Adrenal gland (tissue), 19 donors: ENCODE measurements at places on chromosomes 5 and 9. TPM values are rescaled to one million over a fixed set of nuclear protein-coding genes. Genes with fewer than 3 reads are reported as not detected.

OLFM1 gene
- 34.4 TPM for polyA plus RNA-seq

TGFBR1 gene
- polyA plus RNA-seq: 8.5 TPM

CATSPER3 gene
- 0.71 TPM for polyA plus RNA-seq

PFN3 gene
- not detected for polyA plus RNA-seq

FABP6 gene
- polyA plus RNA-seq: 12.6 TPM

ANKRD20A1 gene
- polyA plus RNA-seq: 0.09 TPM

AIF1L gene
- 8.5 TPM for polyA plus RNA-seq

PDZD2 gene
- 2.2 TPM for polyA plus RNA-seq

DDX4 gene
- polyA plus RNA-seq: not detected

DROSHA gene
- polyA plus RNA-seq: 91.7 TPM

PTAR1 gene
- 5.6 TPM for polyA plus RNA-seq

PCDHGC4 gene
- polyA plus RNA-seq: 0.53 TPM

UBE2QL1 gene
- 0.71 TPM for polyA plus RNA-seq

IRX2 gene
- polyA plus RNA-seq: 0.08 TPM

EIF4E1B gene
- 0.24 TPM for polyA plus RNA-seq

GRPEL2 gene
- polyA plus RNA-seq: 3.9 TPM

TMED7 gene
- 13.5 TPM for polyA plus RNA-seq

SVEP1 gene
- polyA plus RNA-seq: 2.2 TPM

WDR38 gene
- polyA plus RNA-seq: 0.16 TPM

COL27A1 gene
- polyA plus RNA-seq: 15.9 TPM

FCN1 gene
- polyA plus RNA-seq: 7.0 TPM

ASS1 gene
- 433 TPM for polyA plus RNA-seq

PCDHGB7 gene
- polyA plus RNA-seq: 0.88 TPM

CD274 gene
- 1.1 TPM for polyA plus RNA-seq

CTXN3 gene
- polyA plus RNA-seq: not detected

OR2K2 gene
- polyA plus RNA-seq: not detected

ADAMTS2 gene
- 10.2 TPM for polyA plus RNA-seq

ZNF366 gene
- polyA plus RNA-seq: 1.3 TPM

ARPC5L gene
- polyA plus RNA-seq: 97.6 TPM

GFRA3 gene
- polyA plus RNA-seq: 0.40 TPM

OR1Q1 gene
- polyA plus RNA-seq: not detected

CCDC192 gene
- 0.56 TPM for polyA plus RNA-seq

ARL10 gene
- polyA plus RNA-seq: 3.5 TPM

PCDHGC5 gene
- polyA plus RNA-seq: 0.10 TPM

IFNA8 gene
- polyA plus RNA-seq: not detected

PPP2R2B gene
- polyA plus RNA-seq: 2.7 TPM

KIF4B gene
- not detected for polyA plus RNA-seq

OCLN gene
- 0.77 TPM for polyA plus RNA-seq

DUSP1 gene
- polyA plus RNA-seq: 107 TPM

NMUR2 gene
- polyA plus RNA-seq: 0.03 TPM

GRXCR2 gene
- not detected for polyA plus RNA-seq

TAS2R1 gene
- not detected for polyA plus RNA-seq
